Fibroblast of skin of right quadriceps (primary cell): ENCODE measurements at places on chromosomes 6 and 20.
A peak's percentile ranks its signal among the peaks of the same experiment; 100 is the strongest.

DNA sequence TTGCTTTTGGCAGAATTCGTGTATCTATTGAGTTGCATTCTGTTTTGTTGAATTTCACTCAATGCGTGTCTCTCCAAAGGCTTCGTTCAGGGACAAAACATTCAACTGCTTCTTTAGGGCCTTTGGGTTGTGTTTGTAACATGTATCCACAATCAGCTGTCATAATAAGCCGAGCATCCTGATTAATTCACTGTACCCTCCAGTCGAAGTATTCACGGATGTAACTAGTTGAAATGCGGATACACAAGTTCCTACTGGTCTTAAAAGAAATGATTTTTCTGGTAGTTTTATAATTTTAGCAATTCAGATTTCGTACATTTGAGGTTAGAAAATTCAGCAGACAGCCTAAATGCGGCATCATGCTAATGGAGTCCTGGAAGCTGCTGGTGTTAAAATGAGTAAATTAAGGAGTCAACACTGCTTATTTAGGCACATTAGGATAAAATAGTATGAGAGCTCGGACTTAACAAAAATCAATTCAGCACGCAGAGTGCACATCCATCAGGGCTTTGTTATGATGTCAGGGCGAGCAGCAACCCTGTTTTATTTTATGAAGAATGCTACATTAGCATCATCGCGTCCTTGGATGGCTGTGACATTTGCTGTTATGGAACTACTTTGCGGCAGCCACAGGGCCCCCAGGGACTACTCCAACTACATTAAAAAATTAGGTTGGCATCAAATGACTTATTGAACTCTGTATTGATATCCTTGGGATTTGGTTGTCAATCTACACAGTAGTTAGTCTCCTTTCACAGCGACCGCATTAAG lies 489.3 kb upstream of the FLRT3 start:
- no peak for DNase-seq

DNA sequence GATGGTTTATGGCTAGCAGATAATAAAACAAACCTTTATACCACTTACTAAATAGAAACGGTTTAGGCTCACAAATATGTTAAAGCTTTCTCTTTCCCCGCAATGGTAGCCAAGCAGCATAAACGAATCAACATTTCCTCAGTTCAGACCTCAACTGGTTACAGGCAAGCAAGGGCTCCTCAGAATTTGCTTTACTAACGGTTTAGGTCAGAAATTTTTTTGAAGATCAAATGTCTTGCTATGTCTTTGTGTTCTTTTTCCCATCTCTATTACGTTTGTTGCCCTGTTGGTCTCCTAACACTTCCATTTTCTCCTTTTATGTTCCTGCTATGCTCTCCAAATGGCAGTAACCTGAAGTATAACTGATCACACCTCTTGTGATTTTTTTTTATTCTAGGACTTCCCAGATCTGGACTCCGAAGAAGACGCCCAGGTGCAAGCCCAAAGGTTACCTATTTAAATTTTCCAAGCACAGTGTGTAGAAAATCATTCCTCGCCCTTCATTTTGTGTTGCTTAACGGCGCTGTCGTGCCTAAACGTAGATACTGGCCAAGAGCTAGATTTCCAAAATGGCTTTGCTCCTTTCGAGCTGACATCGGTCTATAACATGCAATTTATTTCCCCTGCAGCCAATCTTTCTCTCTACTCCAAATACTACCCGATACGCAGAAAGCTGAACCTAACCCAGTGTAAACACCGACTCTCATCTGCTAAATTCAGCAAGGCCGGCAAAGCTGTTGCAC lies 717 bp upstream of the ASF1A start:
- DNase-seq, result peak; percentile 70

DNA sequence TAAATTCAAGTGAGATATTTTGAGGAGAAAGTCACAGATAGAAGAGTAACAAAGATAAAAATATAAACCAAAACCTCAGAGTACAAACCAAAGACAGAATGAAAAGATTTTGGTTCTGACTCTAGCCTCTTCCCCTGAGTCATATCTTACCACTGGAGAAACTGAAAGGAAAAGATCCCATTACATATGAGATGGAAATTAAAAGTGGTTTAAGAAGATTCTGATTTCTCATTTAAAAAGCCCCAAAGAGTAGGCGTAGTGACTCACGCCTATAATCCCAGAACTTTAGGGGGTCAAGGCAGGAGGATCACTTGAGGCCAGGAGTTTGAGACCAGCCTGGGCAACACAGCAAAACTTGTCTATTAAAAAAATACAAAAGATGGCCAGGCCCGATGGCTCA lies 30.6 kb downstream of the SPINT4 start:
- DNase-seq, result peak; percentile 7

GRCh38 chr20:61933951-61934715 lies 131.5 kb downstream of the TAF4 start:
- no peak for DNase-seq
